ENCODE measurements at places on chromosomes 3 and 15. TPM values are rescaled to one million over a fixed set of nuclear protein-coding genes. Genes with fewer than 3 reads are reported as not detected.

- DNase-seq, result no peak
These were observed 20.6 kb downstream of the MEIS2 start for GRCh38 chr15:37079726-37080125.

- DNase-seq, result no peak
These were observed 5.1 kb upstream of the SLC22A13 start for GRCh38 chr3:38260474-38260873.

GRCh38 chr15:29896062-29896461 lies 73.8 kb upstream of the TJP1 start:
- DNase-seq, result no peak

- no peak for DNase-seq
These were observed 530.8 kb downstream of the SHQ1 start for GRCh38 chr3:72317491-72317890.

DNA sequence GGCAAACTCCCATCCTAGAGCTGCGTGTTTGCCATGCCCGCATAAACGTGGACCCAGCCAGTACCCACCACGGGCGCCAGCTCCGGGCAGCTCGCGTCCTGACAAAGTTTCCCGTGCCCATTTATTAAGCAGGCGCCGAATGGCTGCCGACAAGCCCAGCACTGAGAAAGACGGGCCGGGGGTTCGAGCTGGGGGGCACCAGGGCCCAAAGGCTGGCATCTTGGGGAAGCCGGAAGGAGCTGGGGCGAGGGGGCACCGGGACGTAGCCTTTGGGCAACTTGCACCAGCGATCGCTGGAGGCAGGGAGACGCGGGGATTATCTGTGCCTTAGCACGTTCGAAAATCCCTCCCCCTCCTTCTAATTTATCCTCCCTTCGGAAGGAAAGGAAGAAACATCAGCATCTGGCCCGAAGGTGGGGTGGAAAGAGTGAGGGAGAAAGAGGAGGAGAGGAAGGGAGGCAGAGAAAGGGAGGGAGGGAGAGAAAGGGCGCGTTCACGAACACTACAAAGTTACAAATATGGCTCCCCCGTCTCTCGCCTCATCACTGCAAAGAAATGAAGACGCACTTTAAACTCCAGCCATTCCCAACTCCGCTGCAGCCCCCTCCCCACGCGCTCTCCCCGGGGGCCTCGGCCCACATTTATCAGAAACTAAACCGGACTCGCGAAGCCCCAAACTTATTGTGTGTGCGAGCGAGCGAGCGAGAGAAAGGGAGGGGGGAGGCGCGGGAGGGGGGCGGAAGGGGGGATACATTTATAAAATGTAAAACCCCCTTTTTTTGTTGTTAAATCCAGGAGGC lies 1.0 kb downstream of the ANP32A start:
- no peak for DNase-seq

Gene ROPN1B
- total RNA-seq, result not detected

GRCh38 chr3:186529201-186529999 lies 14.8 kb downstream of the CRYGS start:
- peak; percentile 85 for DNase-seq

- peak; percentile 76 for DNase-seq
These were observed 818.8 kb upstream of the LMCD1 start for GRCh38 chr3:7682822-7683229.

DNA sequence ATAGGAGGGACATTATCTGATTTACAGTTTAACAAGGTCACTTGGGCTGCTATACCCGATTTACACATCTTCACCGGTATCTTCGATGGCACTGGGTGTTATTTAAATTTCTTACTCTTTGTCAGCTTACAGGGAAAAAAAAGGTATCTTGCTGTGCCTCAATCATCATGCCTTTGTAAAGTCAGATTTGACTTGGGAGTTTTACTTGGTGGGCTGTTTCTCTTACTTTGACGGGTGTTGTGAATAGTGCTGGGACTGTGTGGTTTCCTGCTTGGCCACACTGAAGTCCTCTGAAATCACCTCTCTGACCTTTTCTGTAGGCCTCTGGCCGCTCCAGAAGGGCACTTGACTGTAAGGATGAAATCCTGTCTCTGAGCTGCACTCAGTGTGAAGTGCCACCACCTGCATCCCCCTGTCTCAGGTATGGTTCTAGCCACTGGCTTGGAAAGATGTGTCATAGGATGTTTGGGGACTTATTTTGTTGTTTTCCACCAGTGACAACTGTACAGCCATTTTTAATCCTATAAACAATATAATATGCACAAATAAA lies 3.1 kb upstream of the SLC24A1 start:
- DNase-seq, result no peak

DNA sequence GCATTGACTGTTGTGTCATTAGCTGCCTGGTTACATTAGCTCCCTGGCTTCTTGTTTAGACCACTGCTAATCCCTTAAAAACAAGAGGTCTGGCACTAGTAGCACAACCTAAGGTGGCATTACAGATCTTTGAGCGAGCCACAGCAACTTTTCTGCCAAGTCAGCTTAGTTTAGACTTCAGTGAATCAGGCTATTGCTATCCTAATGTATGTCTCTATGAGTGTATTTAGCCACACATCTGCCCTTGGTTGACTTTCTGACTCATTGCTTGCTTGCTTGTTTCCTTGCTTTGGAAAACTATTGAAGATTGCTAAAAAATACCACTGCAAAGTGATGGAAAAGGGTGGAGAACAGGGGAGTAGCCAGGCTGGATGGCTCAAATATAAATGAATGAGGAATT lies 50.2 kb downstream of the CHP1 start:
- DNase-seq, result no peak

DNA sequence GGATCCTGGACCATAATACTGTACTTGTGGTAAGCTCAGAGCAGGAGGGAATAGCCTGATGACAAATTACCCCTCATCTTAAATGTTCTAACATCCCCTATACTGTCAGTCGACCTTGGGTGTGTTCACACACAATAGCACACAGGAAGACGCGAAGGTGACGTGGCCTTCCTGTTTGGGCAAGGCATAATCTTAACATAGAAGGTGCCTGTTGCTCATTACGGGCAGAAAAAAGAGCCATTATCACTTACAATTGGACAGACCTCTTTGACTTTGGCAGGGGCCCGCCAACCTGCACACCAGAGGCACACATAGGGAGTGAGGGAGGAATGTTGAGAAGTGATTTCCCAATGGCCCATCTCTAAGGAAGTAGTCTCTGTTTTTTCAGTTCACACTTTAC lies 144.2 kb downstream of the ANO10 start:
- DNase-seq, result no peak

DNA sequence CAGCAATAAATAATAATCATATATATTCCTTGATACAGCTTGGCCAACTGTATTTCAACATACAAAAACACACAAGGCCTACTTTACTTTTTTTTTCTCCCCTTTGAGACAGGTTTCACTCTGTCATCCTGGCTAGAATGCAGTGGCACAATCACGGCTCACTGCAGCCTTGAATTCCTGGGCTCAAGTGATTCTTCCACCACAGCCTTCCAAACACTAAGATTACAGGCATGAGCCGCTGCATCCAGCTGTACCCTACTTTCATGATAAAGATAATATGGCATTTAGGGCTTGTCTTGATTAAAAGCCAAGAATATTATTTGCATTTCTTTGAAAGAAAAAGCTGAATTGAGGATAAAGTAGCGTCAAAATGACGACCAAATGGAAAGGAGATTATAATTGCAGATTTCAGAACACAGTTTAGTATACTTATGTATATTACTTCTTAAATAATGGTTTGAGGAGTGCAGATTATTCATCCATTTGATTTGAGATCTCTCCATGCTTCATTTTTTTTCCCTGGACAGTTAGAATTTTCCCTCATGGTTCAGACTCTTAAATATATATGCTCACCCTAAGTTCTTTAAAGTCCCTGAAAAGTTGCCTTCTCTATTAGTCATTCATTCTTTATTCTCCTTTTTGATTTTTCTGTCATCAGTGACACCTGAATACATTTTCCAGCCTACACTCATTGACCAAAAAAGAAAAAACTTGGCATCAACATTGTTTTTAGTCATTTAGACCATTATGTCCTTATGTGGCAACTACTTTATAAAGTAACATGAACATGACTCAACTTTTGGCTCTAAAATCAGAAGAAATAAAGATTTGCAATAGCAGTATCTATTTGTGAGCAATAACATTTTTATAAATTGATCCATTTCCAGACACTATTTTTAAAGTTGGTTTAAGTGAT lies 48.5 kb upstream of the MLF1 start:
- no peak for DNase-seq

- DNase-seq, result no peak
These were observed 1.5 kb upstream of the OCA2 start for GRCh38 chr15:28100516-28101195.

DNA sequence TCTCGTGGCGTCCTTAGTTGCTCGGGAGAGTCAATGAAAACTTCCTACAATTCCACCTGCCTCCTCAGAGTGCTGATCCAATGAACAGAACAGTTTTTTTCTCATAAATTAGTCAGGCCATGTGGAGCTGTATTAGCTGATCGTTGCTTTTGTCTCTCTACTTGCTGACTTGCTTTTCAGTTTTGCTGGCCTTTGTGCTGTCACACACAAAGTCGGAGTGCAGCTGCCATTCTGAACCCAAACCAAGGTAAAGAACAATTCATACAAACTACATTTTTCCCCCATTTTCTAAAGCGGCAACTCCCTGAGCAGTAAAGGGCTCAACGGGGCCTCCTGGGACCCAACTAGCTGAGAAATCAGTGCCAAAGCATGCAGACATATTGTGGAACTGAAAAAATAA lies 43.1 kb downstream of the MEIS2 start:
- DNase-seq, result no peak

- no peak for DNase-seq
These were observed 278.0 kb upstream of the TBL1XR1 start for GRCh38 chr3:177475356-177475665.

Gene APOD
- total RNA-seq, result not detected

Measured in hematopoietic multipotent progenitor cell (in vitro differentiated cells).